ENCODE measurements at places on chromosomes 3 and 15. TPM values are rescaled to one million over a fixed set of nuclear protein-coding genes. Genes with fewer than 3 reads are reported as not detected.
A peak's percentile ranks its signal among the peaks of the same experiment; 100 is the strongest.

The B3GALNT1 gene
- 56.1 TPM for total RNA-seq

The SLC7A14 gene
- not detected for total RNA-seq

The CFAP100 gene
- total RNA-seq = not detected

The SLC2A2 gene
- not detected for total RNA-seq

The SPESP1 gene
- 7.6 TPM for total RNA-seq

The CMTM8 gene
- total RNA-seq = 5.7 TPM

The GCSAM gene
- 0.25 TPM for total RNA-seq

The CACNA1D gene
- 1.1 TPM for total RNA-seq

The SLC24A5 gene
- total RNA-seq = not detected

The IMPG2 gene
- 0.11 TPM for total RNA-seq

The IVD gene
- 106 TPM for total RNA-seq

The SLC30A4 gene
- 2.8 TPM for total RNA-seq

The TEX9 gene
- 0.77 TPM for total RNA-seq

- no peak for DNase-seq
Observed at GRCh38 chr3:184610245-184610871, 48.8 kb downstream of the EPHB3 start.

DNA sequence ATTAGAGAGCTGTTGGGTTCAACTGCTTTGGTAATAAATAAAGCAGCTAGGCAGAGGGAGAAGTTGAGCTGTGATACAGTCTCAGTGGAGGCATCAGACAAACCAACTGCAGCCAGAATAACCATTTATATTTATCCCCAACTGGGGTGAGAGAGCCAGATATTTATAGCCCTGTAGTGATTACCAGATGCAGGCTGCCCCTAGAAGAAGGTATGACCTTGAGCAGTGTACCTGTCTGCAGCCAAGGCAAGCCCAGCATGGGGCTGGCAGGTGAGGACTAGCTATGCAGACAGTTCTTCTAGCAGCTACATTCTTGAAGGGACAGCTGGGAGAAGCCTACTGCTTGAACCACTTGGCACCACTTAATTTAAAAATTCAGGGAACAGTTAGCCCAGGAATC, 144.4 kb upstream of the EPHA3 start:
- DNase-seq = no peak

- DNase-seq = no peak
Observed at GRCh38 chr3:83453056-83453455, 1505.7 kb upstream of the CADM2 start.

GRCh38 chr3:152177757-152178156, 91.0 kb upstream of the MBNL1 start:
- DNase-seq = no peak

- DNase-seq = no peak
Observed at GRCh38 chr3:184821034-184821433, 9.1 kb downstream of the VPS8 start.

GRCh38 chr3:16523778-16524177, 10.3 kb upstream of the RFTN1 start:
- DNase-seq = no peak

- peak; percentile 53 for DNase-seq
Observed at GRCh38 chr15:99105514-99106341, 848 bp downstream of the SYNM start.

DNA sequence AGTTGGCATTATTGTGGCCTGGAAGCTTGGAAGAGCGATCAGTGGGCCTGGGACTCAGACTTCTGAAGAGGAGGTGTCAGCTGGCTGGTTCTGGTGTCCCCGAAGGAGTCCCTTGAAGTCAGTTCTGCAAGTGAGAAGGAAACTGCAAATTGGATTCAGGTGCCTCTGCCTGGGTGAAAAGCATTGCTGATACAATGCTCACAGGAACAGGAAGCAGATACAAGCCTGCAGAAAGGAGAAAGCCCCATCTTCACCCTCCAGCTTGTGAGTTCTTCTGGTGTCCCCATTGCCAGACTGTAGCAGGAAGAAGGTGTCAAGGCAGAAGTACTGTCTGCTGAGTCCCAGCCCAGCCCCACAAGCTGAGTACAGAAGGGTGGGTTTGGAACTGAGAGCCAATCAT, 271.3 kb downstream of the PLOD2 start:
- DNase-seq = no peak

GRCh38 chr15:72967397-72967796, 84.9 kb upstream of the NEO1 start:
- no peak for DNase-seq

DNA sequence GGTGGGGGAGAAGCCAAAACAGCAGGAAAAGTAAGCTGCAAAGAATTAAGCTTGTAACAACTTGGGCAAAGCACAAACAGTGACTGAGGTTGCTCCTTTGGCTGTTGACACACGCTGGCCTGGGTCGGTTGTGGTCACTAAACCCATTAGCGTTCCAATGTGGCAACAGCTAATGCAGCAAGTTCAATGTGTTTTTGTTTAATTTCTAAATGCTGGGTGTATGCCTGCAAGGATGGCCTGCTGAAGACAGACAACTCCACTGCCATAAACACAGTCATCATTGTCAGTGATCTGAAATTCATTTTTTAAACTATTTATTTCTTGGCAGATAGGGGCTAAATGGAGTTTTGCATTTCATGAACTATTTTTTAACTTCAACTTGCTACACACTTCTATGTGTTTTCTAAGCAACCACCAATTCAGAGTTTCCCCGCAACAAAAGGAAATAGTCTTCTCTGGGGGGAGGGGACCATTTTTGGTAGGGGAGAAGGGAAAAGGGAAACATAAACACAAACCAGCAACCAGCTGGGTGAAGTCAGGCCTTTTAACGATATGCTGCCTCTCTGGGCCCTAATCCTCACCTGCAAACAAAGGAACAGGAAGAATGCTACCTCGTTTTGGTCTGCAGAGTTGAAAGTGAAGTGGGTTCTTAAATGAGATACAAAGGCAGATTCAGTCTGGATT, 34.8 kb upstream of the WNT5A start:
- no peak for DNase-seq

DNA sequence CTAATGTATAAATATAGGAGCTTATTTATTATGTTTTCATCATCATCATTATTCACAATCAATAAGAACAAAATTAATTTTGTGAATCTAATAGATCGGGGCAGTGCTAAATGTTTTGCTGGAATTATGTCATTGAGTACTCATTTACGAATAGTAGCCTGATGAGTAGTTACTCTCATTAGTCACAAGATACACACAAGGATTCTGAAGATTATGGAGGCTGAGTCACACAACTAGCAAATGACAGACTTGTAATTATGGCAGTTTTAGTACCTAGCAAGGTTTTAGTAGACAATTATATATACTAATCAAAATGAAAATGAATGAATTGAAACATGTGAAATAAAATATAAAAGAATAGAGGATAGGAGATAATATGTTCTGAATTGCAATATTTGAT, 954.2 kb downstream of the CADM2 start:
- DNase-seq = no peak

GRCh38 chr3:129282727-129283327, 4.2 kb downstream of the HMCES start:
- DNase-seq = no peak

DNA sequence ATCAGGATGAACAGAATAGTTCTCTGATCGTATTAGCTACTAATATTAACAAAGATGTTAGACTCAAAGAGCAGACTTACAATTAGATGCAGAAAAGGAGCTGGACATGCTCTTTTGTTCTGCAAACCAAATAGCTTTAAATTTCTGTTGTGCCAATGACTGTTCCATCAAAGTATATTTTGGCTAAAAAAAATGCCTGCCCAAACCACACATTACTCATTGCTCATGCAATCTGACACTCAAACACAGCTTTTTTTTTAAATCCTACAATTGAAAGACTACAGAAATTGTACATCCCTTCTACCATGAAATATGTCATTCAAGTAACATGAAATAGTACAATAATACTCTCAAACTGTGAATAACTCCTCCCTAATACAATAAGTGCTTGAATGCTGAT, 48.6 kb downstream of the SHOX2 start:
- DNase-seq = no peak

GRCh38 chr15:55827955-55828354, 85.0 kb upstream of the PRTG start:
- no peak for DNase-seq

DNA sequence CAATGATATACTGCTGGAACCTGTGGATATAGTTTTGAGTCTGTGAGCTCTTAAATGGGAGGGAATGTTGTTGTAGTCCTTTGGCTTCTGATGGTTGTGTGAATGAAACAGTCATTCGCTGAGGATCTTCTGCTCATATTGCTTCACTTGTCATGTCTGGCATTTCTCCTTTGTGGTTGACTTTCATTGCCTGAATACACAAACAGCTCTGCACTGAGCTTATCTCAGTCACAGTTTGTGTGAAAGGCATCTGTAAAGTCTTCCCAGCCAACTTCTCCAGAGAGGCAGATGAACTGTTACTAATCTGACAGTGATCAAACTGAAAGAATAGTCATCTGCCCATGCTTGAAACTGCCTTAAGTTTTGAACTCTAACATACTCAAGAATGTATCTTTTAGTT, 59.8 kb downstream of the TMED3 start:
- DNase-seq = no peak

GRCh38 chr3:195869413-195870001, 38.8 kb downstream of the TNK2 start:
- DNase-seq = no peak

- DNase-seq = no peak
Observed at GRCh38 chr15:43762824-43763223, 13.9 kb downstream of the ELL3 start.

DNA sequence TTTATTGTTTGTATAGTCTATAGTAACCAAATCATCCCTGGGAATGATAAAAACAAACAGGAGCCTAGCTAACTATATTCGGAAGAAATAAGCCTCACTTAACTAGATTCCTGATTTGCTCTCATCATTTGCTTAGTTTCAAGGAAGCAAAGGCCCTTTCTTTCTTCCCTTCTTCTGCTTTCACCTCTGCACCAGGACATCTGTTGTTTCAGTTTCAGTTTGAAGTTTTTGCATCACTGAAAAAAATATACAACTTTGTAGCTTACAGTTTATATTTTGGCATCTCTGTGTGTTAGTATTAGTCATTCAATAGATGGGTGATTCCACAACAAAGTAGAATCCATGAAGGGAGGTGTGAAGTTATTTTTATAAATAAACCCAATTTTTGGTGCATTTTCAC, 113.6 kb upstream of the SNTN start:
- no peak for DNase-seq

DNA sequence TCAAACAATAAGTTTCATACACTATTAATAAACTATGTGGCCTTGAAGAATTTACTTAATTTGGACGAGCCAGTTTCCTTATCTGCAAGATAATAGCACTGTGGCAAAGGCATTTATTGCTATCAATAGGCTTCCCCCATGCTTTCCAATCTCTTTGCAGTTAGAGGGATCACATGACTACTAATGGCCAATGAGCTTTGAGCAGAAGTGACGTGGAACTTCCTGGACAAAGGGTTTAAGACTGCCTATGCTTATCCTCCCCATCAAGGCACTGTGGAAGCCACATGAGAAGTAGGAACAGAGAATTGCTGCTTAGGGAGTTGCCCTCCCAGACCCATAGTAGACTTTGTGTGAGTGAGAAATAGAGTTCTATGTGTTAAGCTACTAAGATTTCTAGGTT, 16.7 kb upstream of the ZMAT3 start:
- DNase-seq = no peak

GRCh38 chr15:73388256-73388781, 19.6 kb upstream of the HCN4 start:
- no peak for DNase-seq

DNA sequence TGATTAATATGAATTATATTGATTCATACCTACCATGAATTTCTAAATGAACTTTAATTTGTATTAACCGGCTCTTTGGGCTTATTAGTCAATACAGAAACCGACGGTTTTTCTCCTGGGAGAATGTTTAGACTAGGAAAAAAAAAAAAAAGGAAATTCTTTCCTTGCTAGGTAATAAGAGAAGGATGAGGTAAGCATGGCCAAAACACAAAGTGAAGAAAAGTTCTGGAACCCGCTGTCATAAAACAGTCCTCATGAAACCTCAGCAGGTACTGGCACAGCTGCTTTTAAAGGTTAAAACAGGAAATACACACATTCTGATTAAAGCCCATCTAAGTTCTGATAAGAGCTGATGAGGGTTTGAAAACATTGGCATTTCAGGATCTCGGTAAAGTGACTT, 30.8 kb upstream of the PSTPIP1 start:
- no peak for DNase-seq

GRCh38 chr3:45137656-45138181, 8.5 kb downstream of the CDCP1 start:
- no peak for DNase-seq

- no peak for DNase-seq
Observed at GRCh38 chr3:80542456-80542855, 774.7 kb upstream of the ROBO1 start.

DNA sequence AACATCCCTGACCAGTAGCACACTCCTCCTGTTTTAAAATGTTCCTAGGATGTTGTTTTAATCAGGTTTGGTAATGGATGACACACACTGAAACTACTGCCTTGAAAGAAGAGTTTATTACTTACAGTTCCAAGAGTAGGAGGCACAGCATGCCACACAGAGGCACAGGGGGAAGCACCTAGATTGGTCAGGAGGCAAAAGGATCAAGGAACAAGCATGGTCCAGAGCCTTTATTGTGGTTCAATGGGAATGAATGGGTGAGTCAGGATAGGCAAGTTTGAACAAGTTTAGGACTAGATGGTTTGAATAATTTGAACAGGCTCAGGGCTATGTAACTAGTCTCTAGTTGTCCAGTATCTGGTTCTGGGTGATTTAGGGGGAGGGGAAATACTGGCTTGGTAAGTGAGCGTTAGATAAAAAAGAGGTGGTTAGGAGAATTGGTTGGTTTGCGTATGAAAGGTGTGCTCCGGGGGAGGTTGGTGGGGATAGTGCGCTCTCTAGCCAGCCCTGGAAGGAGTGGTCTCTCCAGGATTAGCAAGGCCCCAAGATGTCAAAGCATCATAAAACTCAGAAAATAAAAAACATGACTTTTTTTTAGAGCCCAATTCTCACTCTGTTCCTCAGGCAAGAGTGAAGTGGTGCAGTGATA, 35.1 kb downstream of the TMOD3 start:
- DNase-seq = no peak

DNA sequence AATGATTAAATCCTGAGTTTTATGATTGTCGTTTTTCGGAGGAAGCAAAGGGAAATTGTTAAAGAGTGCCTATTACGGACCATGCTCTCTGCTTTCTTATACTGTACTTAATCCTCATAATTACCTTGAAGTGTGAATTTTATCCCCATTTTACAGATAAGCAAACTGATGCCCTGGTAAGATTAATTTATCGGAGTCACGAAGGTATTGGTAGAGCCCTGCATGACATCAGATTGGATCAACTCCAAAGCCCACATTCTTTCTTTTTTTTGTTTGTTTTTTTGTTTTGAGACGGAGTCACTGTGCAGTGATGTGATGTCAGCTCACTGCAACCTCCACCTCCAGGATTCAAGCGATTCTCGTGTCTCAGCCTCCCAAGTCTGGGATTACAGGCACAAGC, 1.6 kb upstream of the GNB4 start:
- DNase-seq = no peak
